ENCODE measurements at places on chromosomes 16 and 17. TPM values are rescaled to one million over a fixed set of nuclear protein-coding genes. Genes with fewer than 3 reads are reported as not detected.

The CALCOCO2 gene
- 97.0 TPM for total RNA-seq

The CHST5 gene
- total RNA-seq = not detected

The NHERF1 gene
- total RNA-seq = 78.8 TPM

The UNC119 gene
- 53.8 TPM for total RNA-seq

The SLC9A5 gene
- total RNA-seq = 7.9 TPM

The CDH5 gene
- not detected for total RNA-seq

The OVCA2 gene
- 33.3 TPM for total RNA-seq

The C17orf67 gene
- 4.0 TPM for total RNA-seq

The ZSCAN10 gene
- total RNA-seq = 0.28 TPM

The INTS2 gene
- total RNA-seq = 29.5 TPM

The HOXB6 gene
- 0.51 TPM for total RNA-seq

The NETO2 gene
- 3.8 TPM for total RNA-seq

The NT5M gene
- 11.0 TPM for total RNA-seq

The TBL3 gene
- total RNA-seq = 24.4 TPM

The SLC13A2 gene
- not detected for total RNA-seq

The RNF222 gene
- total RNA-seq = 0.19 TPM

The REXO5 gene
- total RNA-seq = 16.5 TPM

The CBFA2T3 gene
- total RNA-seq = 1.7 TPM

The ETV4 gene
- 2.1 TPM for total RNA-seq

The AOC2 gene
- total RNA-seq = 8.8 TPM

The CA5A gene
- not detected for total RNA-seq

The AOC3 gene
- total RNA-seq = 9.4 TPM

The SEC14L5 gene
- total RNA-seq = 0.02 TPM

The YPEL2 gene
- 13.4 TPM for total RNA-seq

The IRX5 gene
- total RNA-seq = 1.4 TPM

The MYH2 gene
- total RNA-seq = not detected

The GDPD3 gene
- total RNA-seq = 13.9 TPM

The CLEC18B gene
- total RNA-seq = 2.1 TPM

The TGFB1I1 gene
- total RNA-seq = 1.3 TPM

The IFI35 gene
- total RNA-seq = 28.3 TPM

The ITGA2B gene
- total RNA-seq = 2.1 TPM

The KRTAP3-2 gene
- not detected for total RNA-seq

The SPG7 gene
- total RNA-seq = 67.4 TPM

The CHST4 gene
- not detected for total RNA-seq

The KRT12 gene
- not detected for total RNA-seq

The CCDC92B gene
- total RNA-seq = not detected

The TSNAXIP1 gene
- total RNA-seq = 0.39 TPM

The ABCA9 gene
- total RNA-seq = 0.17 TPM

The CCL7 gene
- total RNA-seq = not detected

The GPR142 gene
- not detected for total RNA-seq

Measured in activated T-cell treated with anti-CD3 and anti-CD28 coated beads, Interleukin-2, amount 50 U/mL, for 72 hours (primary cell).